Fibroblast of villous mesenchyme (primary cell): ENCODE measurements at places on chromosomes 3 and 15. TPM values are rescaled to one million over a fixed set of nuclear protein-coding genes. Genes with fewer than 3 reads are reported as not detected.

GRCh38 chr3:189936201-189936945 is 184.3 kb downstream of the P3H2 start:
- no peak for DNase-seq

DNA sequence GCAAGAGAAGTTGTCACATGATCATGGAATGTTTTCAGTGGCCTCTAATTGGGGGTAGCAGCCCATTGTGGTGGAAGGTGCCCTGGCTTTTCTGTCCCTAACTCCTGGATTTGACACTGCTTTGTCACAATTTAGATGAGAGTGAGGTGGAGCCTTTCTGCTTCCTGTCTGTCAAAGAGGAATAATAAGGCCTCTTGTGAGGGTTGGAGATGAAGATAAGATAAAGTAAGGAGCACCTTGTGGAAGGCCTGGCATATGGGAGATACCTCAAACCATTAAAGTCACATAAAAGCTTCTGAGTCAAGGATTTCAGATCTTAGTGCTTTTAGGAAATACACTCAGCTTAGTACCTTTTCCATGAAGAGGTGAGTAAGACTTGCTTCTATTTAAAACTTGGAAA is 172.6 kb upstream of the FAM3D start:
- DNase-seq, result no peak

- DNase-seq, result peak; percentile 54
These were observed at the start of gene SEMA4B for GRCh38 chr15:90201130-90201943. SEMA4B (plus strand) TSS chr15:90201330; CDS start chr15:90201579, 249 bp downstream.

- DNase-seq, result no peak
These were observed 37.1 kb downstream of the SLCO3A1 start for GRCh38 chr15:91890614-91891013.

DNA sequence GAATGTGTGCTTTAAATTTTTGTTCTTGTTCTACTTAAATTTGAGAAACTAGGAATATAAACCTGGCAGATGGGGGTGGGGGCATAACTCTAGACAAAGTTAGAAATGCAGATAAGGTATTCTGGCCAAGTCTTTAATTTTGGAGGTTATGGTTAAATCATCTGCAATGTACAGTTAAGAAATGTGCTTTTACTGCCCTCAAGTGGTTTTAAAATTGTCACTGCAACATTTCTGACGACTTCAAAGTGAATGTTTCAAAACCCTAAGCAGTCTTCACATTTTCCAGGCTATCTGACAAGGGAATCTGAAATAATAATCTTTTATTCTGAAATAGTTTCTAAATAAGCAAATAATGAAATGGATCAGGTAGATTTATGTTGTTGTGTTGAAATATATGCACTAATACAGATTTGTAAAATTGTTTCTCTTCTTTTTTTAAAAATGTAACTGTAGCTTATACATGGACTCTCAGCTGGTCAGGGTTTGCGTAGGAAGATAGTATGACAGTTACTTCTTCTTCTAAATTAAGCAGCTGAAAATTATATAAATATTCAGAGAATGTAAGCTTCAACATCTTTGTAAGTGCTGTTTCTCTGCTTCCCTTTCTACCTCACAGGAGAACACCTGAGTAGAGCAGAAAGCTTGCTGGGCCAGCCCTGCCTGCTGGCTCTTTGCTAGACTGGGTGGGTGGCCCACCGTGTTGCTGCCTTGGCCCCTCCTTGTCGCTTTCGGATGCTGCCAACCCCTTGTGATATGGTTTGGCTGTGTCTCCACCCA is 45.0 kb downstream of the SUCNR1 start:
- peak; percentile 82 for DNase-seq

DNA sequence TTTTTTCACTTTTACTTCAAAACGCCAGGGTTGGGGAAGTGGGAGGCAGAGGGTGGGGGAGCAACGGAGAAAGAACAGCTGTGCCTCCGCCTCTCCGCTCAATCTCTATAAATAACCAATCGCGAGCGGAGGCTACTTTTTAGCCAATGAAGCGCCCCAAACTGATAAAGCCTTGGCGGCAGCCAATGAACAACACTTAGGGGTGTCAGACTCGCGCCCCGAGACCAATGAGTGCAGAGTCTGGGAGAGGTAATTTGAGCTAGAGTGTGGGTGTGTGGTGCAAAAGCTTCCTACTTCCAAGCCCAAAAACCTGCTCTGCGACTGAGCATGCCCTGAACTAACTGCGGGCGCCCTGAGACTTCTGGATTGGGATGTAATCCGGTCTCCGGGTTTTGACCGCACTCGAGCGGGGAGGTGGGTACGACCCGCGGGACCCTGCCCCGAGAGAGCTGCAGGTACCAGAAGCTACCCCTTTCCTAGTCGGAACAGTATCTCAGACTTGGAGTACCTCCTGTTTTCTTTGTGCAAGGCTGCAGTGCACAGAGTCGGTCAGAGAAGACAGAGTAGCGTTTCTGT is 800 bp upstream of the RAP2B start:
- DNase-seq, result peak; percentile 100

DNA sequence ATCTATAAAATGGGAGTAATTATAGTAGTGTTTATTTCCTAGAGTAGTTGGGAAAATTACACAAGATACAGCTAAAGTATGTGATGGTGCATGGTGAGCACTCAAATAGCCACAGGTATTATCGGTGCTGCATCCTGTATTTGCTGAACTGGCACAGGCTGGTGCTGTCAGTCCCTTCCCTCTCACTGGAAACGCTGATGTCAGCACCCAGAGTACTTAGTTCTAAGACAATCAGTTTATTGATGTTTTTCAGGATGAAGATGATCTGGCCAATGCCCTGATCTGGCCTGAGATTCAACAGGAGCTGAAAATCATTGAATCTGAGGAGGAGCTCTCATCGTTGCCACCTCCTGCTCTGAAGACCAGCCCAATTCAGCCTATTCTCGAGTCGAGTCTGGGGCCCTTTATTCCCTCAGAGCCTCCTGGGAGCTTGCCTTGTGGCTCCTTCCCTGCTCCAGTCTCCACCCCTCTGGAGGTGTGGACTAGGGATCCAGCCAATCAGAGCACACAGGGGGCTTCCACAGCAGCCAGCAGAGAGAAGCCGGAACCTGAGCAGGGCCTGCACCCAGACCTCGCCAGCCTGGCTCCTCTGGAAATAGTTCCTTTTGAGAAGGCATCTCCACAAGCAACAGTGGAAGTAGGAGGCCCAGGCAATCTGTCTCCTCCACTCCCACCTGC is 49.7 kb downstream of the TMEM39A start:
- no peak for DNase-seq

GRCh38 chr3:154898443-154898842 is 181.7 kb upstream of the MME start:
- peak; percentile 59 for DNase-seq

GRCh38 chr15:35444557-35445204 is 101.3 kb downstream of the DPH6 start:
- peak; percentile 70 for DNase-seq

- DNase-seq, result peak; percentile 57
These were observed 7.2 kb downstream of the ACAN start for GRCh38 chr15:88810446-88810845.

The RASGRP1 gene
- total RNA-seq, result 5.2 and 9.5 TPM in 2 replicates

The NCK1 gene
- 47.0 and 66.1 TPM in 2 replicates for total RNA-seq

The RTP3 gene
- total RNA-seq, result 0.43 TPM in 1 of 2 replicates, not detected in the other

The DNAH12 gene
- under 0.01 TPM in 2 replicates for total RNA-seq

The MASP1 gene
- 198 and 209 TPM in 2 replicates for total RNA-seq

The DNAJA4 gene
- total RNA-seq, result 2.6 and 4.3 TPM in 2 replicates
